ENCODE measurements at places on chromosomes 4 and X.

- peak; percentile 76 for DNase-seq
These were observed 71.2 kb downstream of the SUPT20HL2 start for GRCh38 chrX:24242649-24243175.

GRCh38 chrX:25156323-25156722, 140.6 kb upstream of the ARX start:
- no peak for DNase-seq

GRCh38 chr4:93066749-93067148, 761.8 kb upstream of the ATOH1 start:
- DNase-seq: no peak

DNA sequence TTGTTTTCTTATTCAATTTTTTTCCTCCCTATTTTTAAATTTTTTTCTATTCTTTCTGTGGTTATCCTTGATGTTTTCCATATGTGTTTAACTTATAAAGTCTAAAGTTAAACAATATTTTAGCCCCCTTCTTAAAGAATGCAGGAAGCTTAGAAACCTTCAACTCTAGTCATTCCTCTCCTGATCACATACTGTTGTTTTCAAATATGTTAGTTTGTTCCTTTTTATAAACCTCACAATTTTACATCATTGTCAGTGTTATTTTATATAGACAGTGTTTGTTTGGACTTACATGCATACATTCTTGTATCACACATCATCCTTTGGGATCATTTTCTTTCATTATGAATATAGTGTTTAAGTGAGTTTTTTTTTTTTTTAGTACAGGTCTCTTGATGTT, 31.6 kb downstream of the KANTR start:
- DNase-seq: no peak

DNA sequence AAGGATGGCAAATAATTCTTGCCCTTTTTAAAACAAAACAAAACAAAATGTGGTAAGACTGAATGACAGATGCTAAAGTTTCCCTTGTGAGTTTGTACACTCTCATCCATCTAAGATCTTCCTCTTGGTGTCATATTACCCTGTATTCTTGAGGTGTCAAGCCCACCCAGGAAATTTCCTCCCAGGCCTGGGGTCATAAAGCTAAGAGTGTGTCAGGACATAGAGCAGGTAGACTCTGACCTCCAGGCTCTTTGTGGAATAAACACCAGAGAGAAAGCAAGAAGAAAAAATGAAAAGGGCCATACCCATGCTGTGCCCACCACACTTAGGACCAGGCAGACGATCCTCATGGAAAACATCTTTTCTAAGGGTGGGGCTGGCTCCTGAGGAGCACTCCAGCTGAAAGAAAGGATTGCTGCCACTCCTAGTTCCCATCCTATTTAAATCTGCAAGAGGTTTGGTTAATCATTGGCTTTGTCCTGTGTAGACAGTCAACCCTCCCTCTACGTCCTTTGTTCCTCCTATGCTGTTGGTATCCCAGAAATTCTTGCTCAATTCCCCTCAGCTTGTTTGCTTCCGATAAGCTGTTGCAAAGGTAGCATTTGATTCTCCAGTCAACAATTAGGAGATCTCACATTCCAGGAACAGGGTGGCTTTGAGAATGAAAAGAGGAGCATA, at the start of gene FGA:
Gene FGA, minus strand, starts transcription at position 414 of the 678 bp plus-strand sequence. Its CDS starts 55 bp downstream, at position 359.
- no peak for DNase-seq

DNA sequence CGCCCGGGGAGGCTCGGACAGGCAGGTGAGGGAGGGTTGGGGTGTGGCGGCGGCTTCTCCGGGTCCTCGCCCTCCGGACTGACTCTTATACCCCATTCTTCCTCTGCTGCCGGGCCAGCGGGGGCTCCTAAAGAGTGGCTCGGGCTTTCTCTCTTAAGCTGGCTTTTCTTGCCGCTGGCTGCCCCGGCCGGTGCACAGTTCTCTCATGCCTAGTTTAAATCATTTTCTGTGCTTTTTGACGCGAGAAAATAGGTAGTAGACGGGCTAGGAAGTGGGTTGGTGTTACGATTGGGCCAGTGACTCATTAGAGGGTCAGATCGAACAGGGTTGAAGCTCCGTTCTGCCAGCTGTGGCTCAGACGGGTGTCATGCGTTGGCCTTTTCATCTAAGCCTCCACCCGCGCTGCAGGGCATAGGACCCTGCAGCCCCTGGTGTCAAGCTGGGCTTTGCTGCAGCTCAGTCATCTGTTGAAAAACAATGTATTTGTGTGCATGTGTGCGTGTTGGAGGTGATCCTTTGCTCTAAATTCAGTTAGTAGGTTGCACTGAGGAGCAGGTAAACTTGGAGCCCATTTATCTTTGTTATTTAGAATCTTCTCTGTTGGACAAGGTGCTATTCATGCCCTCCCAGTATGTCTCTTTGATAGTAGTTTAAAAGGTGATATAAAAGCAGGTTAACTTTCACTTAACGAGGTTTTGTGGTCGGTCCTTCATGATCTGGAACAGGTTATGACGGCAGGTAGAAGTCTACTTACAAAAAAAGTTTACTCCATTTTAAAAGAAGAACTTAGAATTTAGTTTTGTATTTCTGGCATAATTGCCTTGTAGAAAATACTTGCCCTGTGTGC, 802 bp downstream of the BMP2K start:
- peak; percentile 54 for DNase-seq

GRCh38 chr4:109645874-109646710, 57.2 kb downstream of the CASP6 start:
- DNase-seq: no peak

GRCh38 chrX:117992192-117992723, 124.4 kb downstream of the KLHL13 start:
- no peak for DNase-seq

GRCh38 chr4:67687636-67688035, 13.3 kb downstream of the UBA6 start:
- DNase-seq: no peak

GRCh38 chrX:139120760-139121159, 409.2 kb upstream of the FGF13 start:
- DNase-seq: no peak

DNA sequence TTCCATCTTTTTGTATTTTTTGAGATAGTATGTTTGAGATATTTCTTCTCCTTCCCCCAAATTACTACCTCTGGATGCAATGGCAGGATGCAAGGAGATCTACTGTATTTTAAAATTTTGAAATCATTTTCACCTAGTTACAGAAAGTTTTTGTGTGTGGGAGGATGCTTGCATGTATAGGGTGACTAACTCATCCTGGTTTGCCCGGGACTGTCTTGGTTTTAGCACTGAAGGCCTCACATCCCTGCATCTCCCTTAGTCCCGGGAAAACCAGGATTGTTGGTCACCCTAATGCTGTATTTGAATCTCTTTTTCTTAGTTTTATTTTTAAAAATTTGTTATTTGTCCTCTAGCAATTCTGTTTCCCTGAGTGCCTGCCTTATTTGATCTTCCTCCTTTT, 12.1 kb downstream of the SUPT20HL2 start:
- no peak for DNase-seq

DNA sequence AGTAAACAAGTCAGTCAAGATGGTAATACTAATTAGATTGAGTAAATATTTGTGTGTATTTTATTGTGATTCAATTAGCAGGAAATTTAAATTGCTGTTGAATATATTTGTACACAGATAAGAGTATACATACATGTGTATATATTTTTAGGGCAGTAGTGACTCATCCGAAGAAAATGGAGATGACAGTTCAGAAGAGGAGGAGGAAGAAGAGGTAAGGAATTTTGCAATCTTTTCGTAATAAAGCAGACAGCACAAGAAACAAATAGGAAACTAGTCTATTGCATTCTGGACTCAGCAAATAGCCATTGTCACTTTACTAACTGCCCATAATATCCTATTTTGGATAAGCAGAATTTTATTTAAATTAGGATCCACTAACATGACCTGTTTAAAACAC, 6.6 kb downstream of the IBSP start:
- no peak for DNase-seq

DNA sequence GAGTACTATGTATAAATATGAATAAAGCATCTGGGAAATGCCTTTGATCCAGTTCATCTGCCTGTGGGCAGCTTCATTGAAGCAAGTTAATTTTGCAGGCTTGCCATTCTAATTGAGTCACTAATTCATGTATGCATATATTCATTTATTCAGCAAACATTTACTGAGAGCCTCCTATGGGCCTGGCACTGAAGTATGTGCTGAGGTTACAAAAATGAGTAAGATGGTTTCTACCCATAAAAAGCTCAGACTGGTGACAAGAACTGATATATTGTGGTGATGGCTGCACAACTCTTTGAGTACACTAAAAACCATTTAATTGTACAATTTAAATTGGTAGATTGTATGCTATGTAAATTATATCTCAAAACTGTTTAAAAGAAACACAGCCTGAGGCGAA, 1.1 kb upstream of the MRPL1 start:
- DNase-seq: no peak

DNA sequence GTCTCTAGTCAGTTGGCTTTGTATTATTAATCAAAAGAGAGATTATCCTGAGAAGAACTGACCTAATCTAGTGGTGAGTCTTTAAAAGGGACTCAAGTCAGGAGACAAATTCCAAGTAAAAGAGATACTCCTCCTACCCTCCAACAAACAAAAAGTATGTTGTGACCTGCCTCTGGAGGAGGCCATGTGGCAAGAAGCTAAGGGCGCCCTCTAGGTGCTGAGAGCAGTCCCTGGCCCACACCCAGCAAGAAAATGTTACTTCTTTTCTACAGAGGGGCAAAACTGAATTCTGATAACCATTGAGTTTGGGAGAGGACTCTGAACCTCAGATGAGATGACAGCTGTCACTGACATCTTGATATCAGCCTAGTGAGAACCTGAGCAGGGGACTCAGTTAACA, 953.6 kb upstream of the AGA start:
- DNase-seq: no peak

DNA sequence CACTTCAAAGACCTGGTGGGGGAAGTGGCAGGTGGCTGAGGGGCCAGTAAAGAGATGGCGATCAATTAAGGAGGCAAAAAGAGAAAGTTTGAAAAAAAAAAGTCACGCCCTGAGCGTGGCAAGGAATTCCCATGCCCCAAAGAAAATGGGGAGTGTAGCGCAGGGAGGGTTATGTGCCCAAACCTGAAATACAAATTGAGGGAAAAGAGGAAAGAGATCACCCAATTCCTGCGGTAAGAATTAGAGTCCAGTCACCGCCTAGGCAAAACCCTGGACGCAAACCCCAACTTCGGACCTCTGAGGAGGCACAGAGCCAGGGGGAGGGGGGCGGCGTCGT, 595 bp downstream of the ENOX2 start:
- no peak for DNase-seq

DNA sequence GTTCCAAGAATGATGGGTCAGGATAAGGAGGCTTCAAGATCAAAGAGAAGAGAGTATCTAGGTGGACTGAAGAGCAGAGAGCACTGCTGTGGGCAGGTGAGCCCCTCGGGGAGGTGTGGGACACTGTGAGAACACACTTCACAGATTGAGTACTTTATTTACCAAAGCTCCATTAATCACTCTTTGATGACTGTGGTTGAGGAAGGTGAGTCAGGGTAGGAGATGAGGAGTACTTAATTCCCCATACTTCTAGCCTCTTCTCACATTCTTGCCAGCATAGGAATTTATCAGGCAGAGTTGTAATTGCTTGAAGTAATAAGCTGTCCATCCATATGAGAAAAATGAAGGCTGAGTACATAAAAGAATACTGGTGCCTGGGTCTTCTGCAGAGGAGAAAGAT, 375.3 kb downstream of the PCDH10 start:
- DNase-seq: no peak

GRCh38 chr4:40327340-40327739, 7.8 kb upstream of the CHRNA9 start:
- peak; percentile 89 for DNase-seq

DNA sequence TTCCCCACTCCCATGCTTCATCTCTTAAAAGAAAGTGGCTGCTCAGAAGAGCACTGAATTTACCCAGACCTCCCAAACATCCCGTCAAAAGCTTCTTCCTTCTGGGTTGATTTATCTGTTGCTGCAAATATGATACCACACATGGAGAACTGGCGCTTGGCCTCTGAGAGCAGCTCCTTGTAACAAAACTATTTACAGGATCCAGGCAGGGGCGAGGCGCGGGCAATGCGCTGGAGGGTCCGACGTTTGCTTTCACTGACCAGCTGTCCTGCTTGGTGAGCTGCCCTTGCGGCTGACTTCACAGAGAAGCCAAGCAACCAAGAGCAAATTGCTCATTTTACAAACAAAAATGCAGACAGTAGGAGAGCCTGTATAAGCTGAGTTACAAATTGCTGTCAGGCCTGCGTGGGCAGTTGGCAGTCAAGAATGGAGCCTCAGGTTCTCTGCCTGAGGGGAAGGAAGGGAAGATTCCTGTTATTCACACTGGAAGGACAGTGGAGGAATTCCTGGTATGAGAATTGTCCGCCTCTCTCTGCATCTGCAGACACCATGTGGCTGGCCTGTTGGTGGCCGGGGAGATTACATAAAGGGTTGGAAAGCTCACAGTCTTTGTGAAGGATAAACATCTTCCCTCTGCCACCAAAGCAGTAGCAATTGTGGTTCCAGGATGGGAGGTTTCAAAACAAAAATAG, 192.2 kb upstream of the LEF1 start:
- no peak for DNase-seq

DNA sequence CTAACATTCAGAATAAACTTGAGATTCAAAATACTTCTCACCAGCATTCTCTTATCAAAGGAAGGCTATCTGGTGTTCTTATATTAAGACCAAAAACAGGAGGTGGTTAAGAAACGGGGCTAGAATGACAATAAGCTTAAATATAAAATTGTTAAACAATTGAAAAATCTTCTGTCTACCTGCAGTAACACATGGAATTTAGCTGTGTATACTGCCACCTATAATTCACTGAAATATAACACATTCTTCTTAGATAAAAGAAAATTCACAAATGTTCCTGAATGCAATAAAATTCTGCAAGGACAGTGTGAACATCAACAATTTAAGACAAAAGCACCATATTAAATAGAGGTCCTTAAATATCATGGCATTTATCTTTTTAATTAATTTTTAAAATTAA, 11.5 kb upstream of the PCDH10 start:
- DNase-seq: no peak

DNA sequence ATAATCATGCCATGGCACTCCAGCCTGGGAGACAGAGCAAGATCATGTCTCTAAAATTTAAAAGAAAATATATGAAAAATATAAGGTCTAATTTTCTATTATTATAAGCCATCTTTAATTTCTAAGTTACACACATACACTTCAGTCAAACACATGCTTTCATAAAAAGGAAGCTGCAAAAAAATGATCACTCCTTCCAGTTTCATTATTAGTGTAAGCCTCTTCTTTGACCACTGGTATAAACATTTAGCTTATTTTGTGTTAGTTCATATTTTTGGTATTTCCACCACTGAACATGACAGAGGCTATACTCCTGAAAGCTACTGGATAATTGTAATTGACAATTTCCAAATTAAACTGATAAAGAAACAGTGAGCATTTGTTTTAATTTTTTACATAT, 163.3 kb upstream of the USP38 start:
- DNase-seq: no peak

DNA sequence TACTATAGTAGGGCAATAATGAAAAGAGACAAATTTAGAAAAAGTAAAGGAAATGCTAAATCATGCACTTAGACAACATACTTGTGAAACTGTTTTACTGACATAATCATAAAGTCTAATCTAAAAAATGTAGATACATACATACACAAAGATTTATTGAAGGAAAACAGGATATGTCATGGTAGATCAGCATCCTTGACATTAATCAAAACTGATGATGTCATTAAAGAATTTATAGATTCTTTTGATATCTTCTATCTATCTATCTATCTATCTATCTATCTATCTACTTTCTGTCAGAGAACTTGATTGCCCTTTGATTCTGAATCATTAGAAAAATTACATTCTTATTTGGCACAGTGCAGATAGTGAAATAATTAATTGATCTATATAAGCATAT, 311.3 kb downstream of the CCSER1 start:
- no peak for DNase-seq

- DNase-seq: no peak
These were observed 173.1 kb upstream of the PITX2 start for GRCh38 chr4:110795971-110796370.

All from Karpas-422 (cell line).